ENCODE measurements at places on chromosomes 2 and 18.

GRCh38 chr2:172470958-172471922 lies 43.9 kb downstream of the ITGA6 start:
- no peak for DNase-seq

DNA sequence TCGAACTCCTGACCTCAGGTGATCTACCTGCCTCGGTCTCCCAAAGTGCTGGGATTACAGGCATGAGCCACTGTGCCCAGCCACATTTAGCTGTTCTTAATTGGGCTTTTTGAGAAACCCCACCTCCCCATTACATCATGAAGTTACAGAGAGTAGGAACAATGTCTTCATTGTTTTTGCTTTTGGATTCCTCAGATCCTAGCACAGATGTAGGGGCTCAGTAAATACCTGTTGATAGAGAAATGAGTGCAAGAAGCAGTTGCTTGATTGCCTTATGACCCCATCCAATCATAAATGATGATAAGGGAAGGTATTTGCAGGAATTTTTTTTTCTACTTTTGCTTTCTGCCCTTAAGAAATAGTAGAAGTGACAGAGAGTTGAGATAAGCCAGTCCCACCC lies 25.4 kb downstream of the GREB1L start:
- no peak for DNase-seq

DNA sequence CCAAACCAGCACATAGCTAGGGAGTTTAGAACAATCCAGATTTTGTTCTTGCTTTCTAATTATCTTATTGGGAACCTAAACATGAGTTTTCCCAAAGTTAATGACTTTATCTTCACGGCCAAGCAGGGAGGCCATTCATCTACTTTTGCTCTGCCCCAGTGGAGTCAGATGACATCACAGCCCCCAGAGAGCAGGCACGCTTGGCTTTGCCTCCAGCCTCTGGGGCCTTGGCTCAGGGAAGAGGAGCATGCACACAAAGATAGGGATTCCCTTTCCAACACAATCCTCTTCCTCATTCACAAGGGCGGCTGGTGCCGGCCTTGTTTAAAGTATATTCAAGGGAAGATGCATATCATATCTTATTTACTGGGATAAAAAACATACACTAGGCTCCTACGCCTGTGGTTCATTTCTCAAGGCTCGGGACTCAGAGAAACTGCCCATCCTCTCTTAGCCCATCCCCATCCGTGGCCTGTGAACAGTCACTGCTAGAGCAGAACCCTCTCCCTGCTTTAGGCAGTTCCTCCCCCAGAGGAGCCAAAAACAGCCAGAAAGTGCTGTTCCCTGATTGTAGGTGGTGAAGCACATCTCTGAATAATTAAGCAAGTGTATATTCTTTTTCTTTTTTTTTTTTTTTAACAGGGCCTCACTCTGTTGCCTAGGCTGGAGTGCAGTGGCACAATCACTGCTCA lies 21.2 kb downstream of the TGFA start:
- DNase-seq: no peak

- DNase-seq: no peak
These were observed 225.7 kb upstream of the CCDC150 start for GRCh38 chr2:196413821-196414274.

- DNase-seq: no peak
These were observed 3.8 kb downstream of the PROM2 start for GRCh38 chr2:95278051-95278471.

GRCh38 chr2:24971286-24971535 lies 544 bp downstream of the DNAJC27 start:
- DNase-seq: no peak

DNA sequence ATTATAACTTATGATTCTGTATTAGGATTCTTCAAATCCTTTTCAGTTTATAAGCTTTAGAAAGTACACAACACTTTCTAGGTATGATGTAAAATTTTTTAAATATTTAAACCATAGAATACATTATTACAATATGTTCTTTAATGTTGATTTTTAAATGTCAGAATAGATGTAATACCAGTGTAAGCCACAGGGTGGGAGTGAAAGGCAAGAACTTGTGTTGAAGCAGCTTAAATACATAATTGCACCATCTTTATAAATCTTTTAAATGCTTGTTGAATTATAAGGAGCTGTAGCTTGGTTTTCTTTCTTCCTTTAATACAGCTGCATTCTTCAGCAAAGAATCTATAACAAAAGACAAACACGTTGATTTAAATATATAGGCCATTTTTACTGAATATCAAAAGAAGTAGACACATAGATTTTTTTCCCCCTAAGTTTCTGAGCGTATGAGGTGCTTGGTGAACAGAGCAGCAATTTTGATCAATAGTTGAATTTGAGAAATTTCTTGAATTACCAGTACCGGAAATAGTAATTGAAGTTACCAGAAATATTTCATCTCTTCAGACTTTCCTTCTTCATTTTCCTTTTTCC lies 63.0 kb downstream of the TANK start:
- DNase-seq: no peak

All from SIG-M5 (cell line).